ENCODE measurements at places on chromosomes 1 and 21.

DNA sequence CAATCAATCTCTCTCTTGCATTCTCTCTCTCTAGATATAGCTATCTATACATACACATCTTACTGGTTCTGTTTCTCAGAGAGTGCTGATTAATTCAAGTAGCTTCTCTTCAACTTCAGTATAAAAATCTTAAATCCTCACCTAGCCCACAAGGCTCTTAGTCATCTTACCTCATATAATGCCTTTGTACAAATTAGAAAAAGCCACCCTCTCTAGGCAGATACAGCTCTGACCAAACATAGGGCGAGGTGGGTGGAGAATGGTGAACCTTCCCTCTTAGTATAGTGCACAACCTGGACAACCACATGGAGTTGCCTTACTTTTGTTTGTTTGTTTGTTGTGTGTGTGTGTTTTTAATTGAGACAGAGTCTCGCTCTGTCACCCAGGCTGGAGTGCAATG is 5.1 kb upstream of the INAVA start:
- DNase-seq, result no peak

- DNase-seq, result no peak
Observed at GRCh38 chr1:7885513-7886404, 32.9 kb upstream of the UTS2 start.

- DNase-seq, result no peak
Observed at GRCh38 chr1:199720496-199720895, 307.0 kb upstream of the NR5A2 start.

GRCh38 chr21:44000360-44000759 is 11.7 kb upstream of the TRAPPC10 start:
- DNase-seq, result no peak

DNA sequence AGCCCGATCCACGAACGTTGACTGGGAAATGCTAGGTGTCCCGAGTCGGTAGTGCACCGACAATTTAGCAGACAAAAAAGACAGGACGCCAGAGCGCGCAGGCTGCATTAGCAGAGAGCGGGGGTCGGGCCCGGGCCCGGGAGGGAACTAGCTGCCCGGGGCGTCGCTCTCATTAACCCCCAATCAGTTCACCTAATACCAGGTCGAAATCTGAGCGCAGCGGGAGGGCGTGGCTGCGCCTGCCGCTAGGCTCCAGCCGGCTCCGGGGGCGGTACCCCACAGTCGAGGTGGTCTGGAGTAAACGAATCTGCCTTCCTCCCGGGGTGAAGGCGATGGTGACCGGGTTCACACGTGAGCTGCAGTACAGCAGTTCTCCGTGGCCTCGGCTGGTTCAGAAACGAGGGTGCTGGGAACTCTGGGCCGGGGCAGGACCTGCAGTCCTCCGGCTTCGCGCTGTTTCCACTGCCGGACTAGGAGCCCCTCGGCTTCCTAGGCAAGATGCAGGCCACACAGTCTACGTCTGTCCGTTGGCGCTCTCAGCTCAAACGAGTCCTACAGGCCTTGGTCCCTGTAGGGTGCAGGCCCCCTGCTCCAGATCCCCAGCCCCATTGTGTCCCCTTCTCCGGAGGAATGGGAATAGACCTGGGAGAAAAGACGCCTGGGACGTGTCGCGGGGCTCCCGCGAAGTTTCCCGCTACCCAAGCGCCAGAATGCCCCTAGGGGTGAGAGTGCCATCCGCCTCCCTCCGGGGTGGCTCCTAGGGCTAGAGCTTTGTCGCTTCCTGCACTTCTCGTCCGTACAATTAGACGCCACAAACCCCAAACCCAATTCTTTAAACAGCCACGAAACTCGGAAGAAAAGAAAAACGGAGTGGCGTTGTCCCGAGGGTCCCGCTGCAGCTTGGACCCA is 2.0 kb downstream of the GFI1 start:
- DNase-seq, result peak; percentile 56

DNA sequence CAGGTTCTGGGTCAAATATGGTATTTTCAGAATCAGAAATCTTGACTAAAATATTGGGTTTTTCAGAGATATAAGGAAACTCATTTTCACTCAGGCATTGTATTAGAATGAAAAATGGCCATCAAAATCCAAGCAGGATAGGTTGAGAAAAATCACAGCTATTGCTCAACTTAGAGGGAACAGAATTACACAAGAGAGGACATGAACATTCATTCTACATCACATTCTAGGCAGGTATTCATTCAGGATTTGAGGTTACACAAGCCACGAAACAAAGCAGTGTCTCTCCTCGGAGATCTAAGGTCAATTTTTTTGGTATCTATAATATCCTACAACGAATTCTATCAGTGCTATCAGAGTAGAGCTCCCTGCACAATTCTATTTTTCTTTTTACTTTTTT is 163.6 kb upstream of the HP1BP3 start:
- no peak for DNase-seq

DNA sequence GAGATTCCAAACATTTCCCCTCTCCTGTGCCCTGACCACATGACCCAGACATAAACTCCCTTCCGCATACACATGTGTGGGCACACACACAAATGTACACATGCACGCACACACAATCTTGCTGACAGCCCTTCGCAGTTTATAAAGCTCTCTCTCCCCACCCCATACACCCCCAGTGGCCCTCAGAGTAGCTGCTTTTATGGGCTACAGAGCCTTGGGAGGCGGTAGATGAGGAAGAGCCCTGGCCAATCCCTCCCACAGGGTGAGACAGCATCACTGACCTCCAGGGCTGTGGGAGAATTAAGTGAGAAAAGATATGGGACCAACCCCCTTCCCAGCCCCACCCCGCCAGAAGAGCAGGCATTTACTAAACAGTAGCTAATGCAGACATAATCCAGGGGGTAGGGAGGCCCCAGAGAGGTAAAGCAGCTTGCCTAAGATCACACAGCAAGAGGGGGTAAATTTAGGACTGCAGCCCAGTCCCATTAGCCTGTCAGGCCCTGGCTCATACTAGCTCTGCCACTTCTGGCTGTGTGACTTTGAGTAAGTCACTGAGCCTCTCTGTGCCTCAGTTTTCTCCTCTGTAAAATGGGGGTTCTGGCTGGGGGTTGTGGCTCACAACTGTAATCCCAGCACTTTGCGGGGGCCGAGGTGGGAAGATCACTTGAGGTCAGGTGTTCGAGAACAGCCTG is 5.1 kb downstream of the SDC3 start:
- DNase-seq, result no peak
